HS-5 (cell line): ENCODE measurements at places on chromosomes 13 and 19.

- no peak for DNase-seq
Measured at GRCh38 chr13:112924365-112924764, 44.6 kb upstream of the MCF2L start.

- DNase-seq, result no peak
Measured at GRCh38 chr19:10736916-10737551, 19.2 kb downstream of the DNM2 start.

- no peak for DNase-seq
Measured at GRCh38 chr13:26867451-26868091, 107.0 kb upstream of the GPR12 start.

GRCh38 chr13:106874323-106874722 lies 306.4 kb upstream of the ARGLU1 start:
- no peak for DNase-seq

GRCh38 chr19:33503030-33503429 lies 18.6 kb downstream of the PEPD start:
- no peak for DNase-seq
